ENCODE measurements at places on chromosomes 12 and 14.
A peak's percentile ranks its signal among the peaks of the same experiment; 100 is the strongest.

- DNase-seq: no peak
These were observed 17.1 kb downstream of the POMT2 start for GRCh38 chr14:77303417-77304156.

DNA sequence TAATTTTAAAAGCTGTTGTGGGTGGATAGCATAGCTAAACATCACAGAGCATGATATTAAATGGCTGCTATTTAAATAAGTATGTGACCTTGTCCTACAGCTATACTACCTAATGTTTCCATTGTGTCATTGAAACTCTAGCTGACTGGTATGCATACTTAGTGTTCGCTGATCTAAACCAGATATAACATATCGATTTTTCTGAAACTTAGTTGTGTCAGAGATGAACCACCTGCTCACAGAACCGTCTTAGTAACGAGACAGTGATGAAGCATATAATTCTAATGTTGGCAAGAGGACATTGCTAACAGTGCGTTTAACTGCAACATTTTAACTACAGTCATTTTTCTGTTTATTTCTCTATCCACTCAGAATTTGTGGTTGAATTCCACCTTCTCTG, 36.1 kb upstream of the NUAK1 start:
- no peak for DNase-seq

- DNase-seq: no peak
These were observed 2.4 kb downstream of the NCOR2 start for GRCh38 chr12:124564971-124565491.

- DNase-seq: no peak
These were observed 63.9 kb downstream of the BICD1 start for GRCh38 chr12:32170437-32170998.

DNA sequence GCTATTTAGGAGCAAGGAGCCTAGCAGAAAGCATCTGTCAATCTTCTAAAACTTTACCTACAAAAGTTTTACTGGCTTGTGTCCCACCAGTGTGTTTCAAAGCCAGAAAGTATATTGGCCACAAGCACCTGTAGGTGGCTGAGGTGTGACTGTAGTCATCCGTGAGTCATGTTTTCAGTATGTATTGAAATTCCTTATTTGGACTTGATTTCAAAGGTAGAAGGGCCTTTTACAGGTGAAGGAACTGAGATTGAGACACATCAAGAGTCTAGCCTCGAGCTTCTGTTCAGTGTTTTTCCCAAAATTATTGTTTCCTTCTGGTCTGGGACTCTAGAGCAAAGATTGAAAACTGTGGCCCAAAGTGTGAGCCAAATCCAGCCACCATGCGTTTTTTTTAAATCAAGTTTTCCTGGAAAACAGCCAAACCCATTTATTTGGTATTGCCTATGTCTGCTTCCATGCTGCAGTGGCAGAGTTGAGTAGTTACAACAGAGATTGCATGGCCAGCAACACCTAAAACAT, 195.3 kb upstream of the BCL2L14 start:
- peak; percentile 40 for DNase-seq

DNA sequence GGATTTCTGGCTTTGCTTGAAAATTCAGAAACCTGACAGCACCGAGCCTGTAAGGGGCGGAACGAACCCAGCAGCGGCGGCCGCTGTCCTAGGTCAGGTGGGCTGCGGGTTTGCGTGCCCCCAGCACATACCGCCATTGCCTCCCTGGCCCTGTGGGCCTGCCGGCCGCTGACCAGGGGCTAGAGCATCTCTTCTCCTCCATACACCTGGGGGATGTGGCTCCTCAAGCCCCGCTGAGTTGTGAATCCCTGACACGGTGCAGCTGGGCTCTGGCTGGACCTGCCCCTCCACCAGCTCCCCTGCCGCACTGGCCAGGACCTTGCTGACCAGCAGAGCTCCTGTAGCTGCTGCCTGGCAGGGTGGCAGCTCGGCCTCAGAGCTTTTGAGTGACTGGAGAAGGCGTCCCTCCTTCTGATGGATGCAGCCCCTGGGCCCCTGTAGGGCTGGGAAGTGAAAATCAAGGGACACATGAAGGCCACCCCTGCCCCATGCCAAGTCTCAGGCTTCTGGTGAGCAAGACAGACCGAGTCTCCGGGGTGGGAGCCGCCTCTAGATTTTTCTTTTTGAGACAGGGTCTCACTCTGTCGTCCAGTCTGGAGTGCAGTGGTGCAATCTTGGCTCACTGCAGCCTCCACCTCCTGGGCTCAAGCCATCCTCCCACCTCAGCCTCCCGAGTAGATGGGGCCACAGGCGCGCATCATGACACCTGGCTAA, 184.9 kb upstream of the SFSWAP start:
- no peak for DNase-seq

GRCh38 chr12:11630046-11630706, 19.3 kb upstream of the ETV6 start:
- no peak for DNase-seq

- DNase-seq: no peak
These were observed 401.3 kb upstream of the PDE3A start for GRCh38 chr12:19967001-19967400.

DNA sequence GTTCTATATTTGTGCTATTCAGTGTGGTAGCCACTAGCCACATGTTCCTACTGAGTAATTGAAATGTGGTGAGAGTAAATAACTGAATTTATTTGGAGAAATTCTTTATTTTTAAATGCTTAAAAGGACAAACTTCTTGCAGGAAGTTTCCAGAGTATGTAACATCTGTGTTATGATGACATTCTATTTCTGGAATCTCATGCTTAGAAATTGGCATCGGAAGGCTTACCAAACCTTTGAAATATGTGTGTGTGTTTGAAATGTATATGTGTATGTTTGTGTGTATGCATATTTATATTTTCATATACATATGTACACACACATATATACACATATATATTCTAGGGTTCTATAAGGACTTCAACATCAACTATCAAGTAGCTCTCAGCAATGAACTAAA, 12.4 kb upstream of the WSCD2 start:
- DNase-seq: no peak

All from activated naive CD4-positive, alpha-beta T cell treated with anti-CD3 and anti-CD28 coated beads, Interleukin-2, amount 50 U/mL, for 16 hours (primary cell).